ENCODE measurements at places on chromosomes 11 and 22. TPM values are rescaled to one million over a fixed set of nuclear protein-coding genes. Genes with fewer than 3 reads are reported as not detected.
A peak's percentile ranks its signal among the peaks of the same experiment; 100 is the strongest.

PRR33 gene
- not detected for total RNA-seq

LRRC74B gene
- not detected for total RNA-seq

TUBA8 gene
- 0.26 TPM for total RNA-seq

KLHL35 gene
- total RNA-seq: 1.0 TPM

RBFOX2 gene
- 101 TPM for total RNA-seq

UBQLNL gene
- under 0.01 TPM for total RNA-seq

BARX2 gene
- 2.9 TPM for total RNA-seq

DNA sequence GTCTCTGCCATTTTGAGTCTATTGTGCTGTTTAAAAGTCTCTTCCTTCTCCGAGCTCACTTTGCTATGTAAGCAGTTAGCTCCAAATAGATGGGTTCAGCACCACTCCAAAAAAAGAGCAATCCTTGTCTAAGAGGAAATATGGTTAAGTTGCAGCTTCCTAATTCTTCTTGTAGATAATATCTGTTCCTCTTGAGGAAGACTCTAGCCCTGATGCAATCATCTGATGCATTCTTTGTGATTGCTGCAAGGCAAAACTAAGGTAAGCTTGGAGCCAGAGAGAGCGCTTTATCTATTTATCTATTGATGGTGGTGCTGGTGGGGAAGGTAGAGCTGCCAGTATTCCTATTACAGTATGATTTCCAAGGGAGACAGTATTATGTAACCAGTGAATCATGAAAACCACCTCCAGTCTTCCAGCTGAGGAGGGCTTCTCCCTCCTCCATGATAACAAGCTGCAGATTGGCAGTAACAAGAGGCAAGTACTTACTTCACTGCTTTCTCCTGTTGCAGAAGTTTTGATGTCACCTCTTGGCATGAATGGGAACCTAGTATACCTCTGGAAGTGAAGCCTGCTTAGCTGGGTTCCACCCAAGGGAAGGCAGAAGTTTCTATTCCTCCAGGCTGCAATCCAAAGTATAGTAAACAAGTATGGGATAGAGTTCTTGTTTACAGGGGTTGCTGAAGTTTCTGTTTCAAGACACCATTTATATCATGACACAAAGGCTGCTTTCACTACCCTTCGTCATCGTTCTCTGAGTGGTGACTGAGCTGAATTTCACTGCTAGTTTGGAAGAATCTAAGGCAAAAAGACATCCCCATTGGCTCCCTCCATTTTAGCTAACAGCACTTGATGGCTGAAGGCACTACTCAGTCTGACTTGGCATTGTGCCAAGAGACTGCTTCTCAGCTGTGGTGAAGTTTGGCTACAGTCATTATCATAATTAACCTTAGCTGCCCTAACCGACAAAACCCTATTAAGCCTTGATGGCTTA, 49.7 kb downstream of the FDX1 start:
- DNase-seq: peak; percentile 29

DNA sequence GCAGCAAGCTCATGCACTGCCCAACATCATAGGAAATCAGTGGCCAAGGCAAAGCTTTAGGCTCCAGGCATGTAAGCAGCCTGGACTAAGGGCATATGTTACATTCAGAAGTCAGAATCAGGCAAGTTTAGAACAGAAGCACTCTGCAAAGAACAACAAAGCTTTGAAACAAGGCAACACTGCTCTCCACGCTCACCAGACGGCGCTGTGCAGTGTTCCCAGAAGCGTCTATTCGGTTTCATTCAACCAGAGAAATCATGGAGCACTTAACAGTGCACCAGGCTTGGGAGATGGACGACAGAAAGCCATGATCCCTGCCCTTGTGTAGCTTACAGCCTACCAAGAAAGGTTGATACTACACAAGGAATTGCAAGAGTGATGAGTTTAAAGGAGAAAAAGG, 555.8 kb downstream of the BUD13 start:
- peak; percentile 37 for DNase-seq

GRCh38 chr22:30266445-30267381, at the start of gene OSM:
TSS of gene OSM (minus strand) at chr22:30266851. CDS start at chr22:30266799, 52 bp downstream.
- DNase-seq: no peak

DNA sequence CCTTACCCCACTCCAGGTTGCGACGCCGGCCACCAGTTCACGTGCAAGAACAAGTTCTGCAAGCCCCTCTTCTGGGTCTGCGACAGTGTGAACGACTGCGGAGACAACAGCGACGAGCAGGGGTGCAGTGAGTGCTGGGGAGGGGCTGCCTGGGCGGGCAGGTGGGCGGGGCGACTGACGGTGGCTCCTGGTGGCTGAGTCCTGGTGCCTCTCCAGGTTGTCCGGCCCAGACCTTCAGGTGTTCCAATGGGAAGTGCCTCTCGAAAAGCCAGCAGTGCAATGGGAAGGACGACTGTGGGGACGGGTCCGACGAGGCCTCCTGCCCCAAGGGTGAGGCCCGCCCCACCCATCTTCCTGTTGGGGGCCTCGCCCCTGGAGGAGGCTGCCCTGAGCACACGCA, 38.7 kb downstream of the ST14 start:
- no peak for DNase-seq

GRCh38 chr11:119363851-119364590, 17.5 kb downstream of the USP2 start:
- DNase-seq: no peak

- DNase-seq: peak; percentile 52
Measured at GRCh38 chr11:83661491-83662350, 375.6 kb upstream of the CCDC90B start.

DNA sequence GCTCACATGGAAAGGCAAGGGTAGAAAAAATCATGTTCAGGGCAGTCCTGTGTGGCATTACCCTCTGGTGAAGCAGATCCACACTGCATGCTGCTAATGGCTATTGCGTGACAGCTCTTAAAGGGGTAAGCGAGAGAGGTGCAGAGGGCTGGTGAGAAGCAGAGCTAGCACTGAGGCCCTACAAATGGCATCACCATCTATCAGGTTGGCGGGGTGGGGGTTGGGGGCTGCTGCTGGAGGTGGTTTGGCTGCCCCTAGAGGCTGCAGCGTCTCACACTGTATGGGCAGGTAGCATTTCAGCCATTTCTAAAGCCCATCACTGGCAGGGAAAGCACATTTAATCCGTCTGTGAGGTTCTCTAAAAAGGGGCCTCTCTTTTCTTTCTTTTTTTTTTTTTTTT, 16.9 kb upstream of the TMA7B start:
- DNase-seq: no peak

GRCh38 chr22:30556388-30556787, 9.8 kb upstream of the SEC14L6 start:
- no peak for DNase-seq

DNA sequence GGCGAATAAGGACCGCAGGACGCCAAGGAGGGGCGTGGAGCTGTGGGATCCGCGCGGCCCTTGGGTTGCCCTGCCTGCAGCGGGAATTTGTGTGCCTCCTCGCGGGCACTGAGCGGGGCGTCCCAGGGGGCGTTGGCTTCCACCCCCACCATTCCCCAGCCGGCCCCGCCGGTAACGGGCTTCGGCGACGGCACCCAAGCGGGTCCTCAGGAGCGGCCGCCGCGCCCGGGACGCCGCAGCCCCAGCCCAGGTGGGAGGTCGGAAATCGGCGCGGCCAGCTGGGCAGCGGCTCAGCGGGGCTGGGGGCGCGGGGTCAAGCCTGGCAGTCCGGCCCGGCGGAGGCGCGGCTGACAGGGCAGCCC, 320 bp downstream of the CLTCL1 start:
- peak; percentile 4 for DNase-seq

- DNase-seq: no peak
Measured at GRCh38 chr11:23604966-23605365, 744.7 kb upstream of the CCDC179 start.

DNA sequence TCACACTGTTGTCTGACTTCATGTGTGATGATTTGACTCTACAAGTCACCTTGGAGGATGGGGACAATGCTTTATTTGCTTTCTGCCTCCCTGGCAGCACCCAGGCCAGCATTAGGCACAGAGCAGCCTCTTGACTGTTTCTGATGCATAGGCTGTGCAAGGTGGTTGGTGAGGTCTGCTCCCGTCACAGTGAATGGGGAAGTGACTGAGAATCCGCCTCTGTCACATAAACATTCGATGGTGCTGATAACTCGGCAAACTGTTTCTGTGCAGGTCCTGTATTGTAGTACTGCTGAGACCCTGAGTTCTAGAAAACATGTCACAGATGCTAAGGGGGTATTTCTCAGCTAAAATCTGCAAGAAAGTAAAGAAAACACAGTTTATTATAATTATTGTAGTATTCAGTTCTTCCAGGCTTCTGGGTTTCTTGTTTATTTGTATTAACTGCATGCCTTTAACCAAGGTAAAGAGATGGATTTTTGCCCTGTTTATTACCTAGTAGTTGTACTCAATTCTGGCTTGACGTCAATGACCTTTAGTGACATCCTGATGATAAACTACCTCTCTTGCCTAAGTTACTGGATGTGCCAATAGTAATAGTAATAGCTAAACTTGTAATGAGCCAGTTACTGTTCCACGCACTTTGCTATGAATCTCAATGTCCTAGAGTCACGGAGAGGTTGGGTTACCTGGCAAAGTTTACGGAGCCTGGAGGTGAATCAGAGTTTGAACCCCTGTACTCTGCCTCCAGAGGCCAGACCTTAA, 24.8 kb upstream of the RCN1 start:
- no peak for DNase-seq

GRCh38 chr11:4433856-4434255, 15.2 kb upstream of the OR52K2 start:
- DNase-seq: peak; percentile 38

DNA sequence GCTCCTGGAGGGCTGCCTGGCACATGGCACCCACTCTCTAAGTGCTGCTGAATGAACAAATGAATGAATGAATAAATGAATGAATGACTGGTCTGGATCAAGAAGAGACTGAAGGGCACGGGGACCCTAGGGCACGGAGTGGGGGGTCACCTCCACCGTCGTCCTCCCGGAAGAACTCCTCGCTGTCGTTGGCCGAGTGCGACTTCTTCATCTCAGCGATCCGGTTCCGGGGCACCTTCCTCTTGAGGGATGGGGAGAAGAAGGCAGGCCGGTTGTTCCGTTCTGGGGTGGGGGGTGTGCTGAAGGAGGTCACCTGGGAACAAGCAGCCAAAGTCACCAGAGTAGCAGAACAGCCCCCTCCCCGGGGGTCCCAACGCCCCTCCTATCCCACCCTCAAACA, 36.0 kb downstream of the NUP50 start:
- DNase-seq: no peak

DNA sequence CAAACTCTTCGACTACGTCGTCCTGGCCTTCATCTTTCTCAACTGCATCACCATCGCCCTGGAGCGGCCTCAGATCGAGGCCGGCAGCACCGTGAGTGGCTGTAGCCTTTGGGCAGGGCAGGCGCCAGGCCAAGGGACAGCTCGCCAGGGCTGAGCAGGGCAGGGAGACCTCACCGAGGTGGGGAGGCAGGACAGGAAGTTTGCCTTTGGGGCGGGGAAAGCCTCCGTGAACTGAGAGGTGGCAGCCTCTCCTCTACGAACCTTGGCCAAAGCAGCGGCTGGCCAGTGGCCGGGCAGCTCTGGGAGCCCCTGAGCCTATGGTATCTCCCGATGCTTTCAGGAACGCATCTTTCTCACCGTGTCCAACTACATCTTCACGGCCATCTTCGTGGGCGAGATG, 93.2 kb downstream of the CACNA1I start:
- DNase-seq: no peak
